ENCODE measurements at places on chromosomes 4 and X. TPM values are rescaled to one million over a fixed set of nuclear protein-coding genes. Genes with fewer than 3 reads are reported as not detected.

DNA sequence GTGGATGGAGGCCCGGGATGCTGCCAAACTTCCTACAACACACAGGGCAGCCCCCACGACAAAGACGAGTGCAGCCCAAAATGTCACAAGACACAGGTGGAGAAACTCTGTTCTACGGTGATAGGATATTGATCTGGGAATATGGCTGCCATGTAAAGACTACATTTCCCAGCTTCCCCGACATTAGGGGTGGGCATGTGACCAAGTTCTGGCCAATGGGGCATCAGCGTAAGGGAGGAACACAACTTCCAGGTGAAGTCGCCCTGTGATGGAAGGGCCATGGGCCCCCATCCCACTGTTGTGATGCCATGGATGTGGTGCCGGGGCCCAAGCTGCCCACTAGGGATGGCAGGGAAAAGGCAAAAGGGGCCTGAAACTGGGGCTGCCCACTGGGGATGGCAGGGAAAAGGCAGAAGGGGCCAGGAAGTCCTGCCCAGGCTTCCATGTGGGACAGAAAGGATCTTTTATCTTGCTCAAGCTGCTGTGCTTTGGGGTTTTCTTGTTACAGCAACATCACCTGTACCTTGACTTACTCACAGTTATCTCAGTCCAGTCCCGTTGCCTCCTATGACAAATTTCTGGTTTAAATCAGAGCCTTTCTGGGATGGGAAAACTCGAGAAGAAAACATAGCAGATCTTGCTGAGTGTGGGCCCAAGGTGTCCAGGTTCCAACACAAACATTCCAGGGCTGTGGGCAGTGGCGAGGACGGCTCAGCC, 9.7 kb upstream of the ADRA2C start:
- no peak for DNase-seq

DNA sequence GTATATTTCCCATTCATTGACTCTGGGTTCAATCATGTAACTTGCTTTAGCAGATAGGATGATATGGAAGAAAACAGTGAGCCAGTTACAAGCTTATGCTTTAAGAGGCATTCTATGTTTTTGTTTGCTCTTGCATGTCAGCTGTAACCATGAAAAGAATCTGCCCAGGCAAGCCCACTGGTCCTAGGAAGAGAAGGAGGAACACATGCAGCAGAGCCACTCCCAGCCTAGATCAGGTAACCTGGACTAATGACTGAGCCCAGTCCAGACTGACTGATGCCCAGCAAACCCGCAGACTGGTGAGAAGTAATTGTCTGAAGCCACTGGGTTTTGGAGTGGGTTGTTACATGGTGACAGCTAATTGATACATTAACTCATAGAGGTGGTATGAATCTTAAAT, 167.9 kb downstream of the COL4A6 start:
- no peak for DNase-seq

- peak; percentile 69 for DNase-seq
These were observed 1.1 kb upstream of the DKK2 start for GRCh38 chr4:107037199-107037584.

DNA sequence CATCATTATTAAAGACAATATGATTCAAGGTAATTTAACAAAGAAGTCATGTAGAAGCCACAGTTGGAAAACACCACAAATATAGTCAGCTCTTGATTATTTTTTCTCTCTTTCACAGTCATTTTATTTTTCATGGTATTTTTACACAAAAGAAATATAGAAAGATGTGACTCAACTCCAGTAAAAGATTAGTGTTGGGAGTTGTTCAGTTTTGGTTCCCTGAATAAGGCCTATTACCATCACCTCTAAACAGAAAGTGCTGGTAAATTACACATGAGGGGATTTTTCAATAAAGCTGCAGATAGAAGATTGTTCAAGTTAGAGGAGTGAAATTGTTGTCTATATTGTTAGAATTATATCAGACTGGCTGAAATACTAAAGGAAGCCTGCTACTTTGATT, 107.0 kb downstream of the DDIT4L start:
- DNase-seq: no peak

DNA sequence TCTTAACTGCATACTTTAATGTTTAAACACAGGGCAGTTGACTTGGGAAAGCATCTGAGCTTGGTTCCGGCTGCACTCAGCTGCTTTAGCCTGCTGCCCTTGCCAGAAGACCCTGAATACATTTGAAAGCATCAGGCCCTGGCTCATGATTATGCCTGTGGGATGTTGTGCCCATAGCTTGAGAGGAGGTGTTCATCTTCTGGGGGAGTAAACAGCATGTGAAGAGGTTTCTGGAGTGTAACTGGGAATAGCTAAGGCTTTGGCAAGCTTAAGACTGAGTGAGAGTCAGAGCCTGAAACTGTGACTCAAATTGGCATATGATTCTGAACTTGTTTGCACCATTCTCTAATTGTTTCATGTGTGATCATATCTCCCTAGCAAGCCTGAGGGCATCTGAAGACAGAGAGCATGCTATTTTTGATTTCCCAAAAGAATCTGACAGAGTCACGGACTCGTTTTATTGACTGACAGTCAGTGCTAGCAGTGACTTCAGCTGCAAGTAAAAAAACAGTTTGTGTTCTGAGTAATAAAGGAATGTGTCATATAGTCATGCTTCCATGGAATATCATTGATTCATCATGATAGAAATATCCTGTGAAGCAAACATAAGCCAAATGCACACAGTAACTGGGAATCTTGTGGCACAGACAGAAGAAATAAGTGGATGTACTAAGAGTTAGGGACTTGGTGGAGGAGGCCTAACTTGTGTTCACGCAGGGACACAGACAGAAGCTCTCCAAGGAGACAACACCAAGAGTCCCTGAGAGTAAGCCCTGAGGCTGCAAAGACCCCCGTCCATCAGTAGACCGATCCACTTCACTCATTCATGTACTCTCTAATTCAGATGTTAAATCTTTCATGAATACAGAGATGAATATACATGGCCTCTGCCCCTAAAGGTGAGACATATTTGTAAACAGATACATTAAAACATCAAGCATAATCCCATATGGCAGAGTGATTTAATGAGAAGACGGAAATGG, 100.7 kb downstream of the SYNPO2 start:
- peak; percentile 91 for DNase-seq

DNA sequence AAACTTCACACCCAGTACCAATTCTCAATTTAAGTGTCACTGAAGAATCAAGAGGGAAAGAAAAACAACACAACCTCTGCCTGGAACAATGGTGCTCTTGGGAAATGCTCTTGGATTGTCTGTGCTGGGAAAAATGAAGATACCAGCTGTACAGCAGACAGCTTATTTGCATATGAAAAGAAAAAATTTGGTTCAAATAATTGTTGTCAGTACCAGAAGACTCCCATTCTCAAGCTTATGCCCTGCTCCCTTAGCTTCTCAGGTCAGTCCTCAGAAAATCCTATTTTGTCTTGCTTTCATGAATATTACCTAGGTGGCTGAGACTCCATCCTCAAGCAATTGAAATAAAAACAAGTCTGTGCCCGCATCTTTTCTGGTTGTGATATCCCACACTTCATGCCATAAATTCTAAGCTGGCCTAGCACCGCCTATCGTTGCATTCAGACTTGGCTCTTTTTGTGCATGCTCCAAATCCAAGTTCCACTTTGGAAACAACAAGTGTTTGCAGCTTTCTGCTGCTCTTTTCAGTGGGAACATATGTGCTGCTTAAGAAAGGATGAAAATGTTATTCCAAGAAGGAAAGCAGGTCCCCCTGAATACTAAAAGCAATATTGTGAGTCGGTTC, 431.6 kb downstream of the INPP4B start:
- no peak for DNase-seq

DNA sequence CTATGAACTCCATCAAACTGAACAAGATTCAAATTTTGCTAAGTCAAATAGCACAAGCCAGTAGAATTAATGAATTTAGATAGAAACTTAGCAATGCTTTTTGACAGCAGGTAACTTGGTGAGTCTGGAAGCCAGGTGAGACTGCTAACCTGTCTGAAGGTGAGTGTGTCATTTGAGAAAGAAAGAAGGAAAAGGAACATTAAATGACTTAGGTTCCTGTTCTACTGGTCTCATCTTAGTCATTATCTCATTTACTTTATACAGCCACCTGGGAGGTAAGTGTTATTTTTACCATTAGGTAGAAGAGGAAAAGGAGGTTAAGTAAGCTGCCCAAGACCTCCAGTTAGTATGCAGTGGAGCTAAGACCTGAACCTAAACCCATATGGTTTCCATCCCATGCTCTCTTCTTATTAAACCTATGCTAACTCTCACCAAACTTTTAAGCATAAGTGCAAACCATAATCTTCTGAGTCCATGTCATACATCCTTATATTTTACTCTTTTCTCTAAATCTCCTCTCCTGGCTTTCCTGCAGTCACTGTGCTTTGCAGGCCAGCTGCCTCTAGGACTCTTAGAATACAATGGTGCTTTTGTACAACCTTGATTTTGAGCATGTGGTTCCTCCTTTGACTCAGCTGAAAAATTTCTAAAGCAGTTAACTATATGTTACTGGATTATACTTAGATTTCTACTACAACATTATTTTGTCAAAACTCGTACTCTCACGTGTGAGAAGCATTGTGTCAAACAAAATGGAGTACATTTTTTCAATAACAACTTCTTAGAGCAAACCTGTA, 68.5 kb downstream of the ATP10D start:
- no peak for DNase-seq

DNA sequence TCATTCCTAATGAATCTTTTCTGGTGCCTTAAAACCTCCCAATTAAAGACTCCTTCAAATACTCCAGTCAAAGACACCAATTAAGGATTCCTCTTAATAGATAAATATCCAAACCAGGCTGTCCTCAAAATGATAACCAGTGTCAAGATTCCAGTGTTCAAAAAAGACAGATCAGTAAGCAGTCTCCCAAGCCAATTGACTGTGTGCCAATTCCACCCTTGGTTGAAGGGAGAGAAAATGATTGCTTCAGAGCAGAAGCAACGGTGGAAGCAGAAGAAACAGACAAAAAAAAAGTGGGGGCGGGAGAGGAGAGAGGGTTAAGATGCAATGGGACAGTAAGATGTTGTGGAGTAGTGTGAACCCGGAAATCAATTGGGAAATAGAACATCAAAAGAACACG, 216.0 kb upstream of the FTHL17 start:
- DNase-seq: no peak

GRCh38 chr4:173167758-173168395, 734 bp upstream of the GALNT7 start:
- DNase-seq: peak; percentile 92

- no peak for DNase-seq
These were observed 248.6 kb downstream of the HNRNPD start for GRCh38 chr4:82124932-82125786.

DNA sequence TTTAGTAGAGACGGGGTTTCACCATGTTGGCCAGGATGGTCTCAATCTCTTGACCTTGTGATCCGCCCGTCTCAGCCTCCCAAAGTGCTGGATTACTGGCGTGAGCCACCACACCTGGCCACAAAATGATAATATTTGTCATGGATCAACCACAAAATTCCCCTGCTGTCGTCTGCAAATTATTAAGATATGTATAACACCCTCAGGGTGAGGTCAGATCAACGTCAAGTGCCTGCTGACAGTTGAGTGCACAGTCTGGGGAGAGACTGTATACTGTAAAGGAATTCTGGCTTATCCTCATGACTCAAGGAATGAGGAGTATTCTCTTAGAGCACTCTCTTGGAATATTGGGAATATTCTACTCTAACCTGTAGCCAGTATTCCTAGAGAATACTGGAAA, 11.2 kb downstream of the EPGN start:
- no peak for DNase-seq

DNA sequence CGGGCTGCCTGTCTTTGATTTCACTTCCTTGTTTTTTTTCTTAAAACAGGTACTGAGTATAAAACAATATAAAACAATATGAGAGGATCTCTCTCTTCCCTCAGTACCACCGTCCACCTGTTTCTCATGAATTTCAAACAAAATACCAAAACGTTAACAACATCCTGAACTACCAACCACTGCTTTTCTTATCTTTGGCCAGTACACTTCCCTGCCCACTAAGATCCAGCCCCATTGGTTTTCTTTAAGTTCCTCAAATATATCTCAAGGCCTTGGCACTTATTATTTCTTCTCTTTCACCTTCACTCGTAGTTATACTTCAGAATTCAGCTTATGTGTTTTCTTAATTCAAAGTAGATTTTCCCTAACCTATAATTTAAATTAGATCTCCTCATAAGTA, 370.2 kb upstream of the GRIA3 start:
- DNase-seq: no peak

DNA sequence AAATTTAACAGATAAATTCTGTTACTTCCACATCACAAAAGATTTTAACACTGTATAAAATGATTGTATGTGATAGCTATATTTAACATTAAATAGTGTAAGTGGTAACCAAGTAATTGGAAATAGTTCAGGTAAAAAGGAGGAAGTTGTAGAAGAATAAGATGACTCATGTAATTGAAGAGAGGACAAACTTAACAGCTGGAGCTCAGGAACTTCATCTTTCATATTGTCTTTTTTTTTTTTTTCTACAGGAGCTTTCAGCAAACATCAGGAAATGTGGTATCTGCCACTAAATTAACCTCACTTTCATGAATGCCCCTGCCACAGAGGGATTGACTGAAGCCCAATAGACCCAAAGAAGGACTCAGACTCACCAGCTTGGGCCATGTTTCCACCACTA, 188.4 kb upstream of the VEGFC start:
- no peak for DNase-seq

- DNase-seq: no peak
These were observed 1.9 kb downstream of the DMP1 start for GRCh38 chr4:87651941-87652340.

DNA sequence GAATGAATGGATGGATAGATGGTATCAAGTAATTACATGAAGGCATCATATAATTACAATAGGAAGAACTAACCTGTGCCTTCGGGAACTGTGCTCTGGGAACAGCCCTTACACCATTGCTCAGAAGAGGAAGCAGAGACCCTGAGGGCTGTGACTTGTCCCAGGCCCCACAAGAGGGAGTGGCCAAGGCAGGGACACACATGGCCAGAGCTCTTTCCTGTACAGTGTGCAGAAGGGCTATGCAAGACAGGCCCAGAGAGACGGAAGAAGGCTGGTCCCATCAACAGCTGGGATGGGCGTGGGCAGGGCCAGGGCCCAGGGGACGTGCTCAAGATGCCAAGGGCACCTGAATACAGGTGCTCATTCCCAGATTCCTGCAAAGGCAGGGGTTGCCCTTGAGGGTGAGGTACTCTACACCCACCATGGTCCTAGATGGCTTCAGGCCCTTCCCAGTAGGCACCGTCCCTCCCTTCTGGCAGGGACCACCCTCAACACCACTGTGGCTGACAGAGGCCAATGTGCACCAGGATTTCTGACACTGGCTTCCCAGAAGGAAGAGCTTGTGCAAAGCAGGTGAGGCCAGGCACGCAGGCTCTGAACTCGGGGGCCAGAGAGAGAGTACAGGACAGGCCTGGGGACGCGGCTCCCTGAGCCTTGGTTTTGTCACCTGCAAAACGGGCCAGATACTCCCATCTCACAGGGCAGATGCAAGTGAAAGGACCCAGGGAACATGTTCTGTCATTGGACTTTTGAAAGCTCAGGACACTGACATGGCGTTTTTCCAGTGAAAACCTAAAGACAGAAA, 1.7 kb downstream of the EVC2 start:
- no peak for DNase-seq

The GPR173 gene
- 2.2 TPM for total RNA-seq

The GABRE gene
- total RNA-seq: 32.1 TPM

The USP26 gene
- total RNA-seq: not detected

The MAGEC1 gene
- total RNA-seq: not detected
